ENCODE measurements at places on chromosomes 12 and 14.

DNA sequence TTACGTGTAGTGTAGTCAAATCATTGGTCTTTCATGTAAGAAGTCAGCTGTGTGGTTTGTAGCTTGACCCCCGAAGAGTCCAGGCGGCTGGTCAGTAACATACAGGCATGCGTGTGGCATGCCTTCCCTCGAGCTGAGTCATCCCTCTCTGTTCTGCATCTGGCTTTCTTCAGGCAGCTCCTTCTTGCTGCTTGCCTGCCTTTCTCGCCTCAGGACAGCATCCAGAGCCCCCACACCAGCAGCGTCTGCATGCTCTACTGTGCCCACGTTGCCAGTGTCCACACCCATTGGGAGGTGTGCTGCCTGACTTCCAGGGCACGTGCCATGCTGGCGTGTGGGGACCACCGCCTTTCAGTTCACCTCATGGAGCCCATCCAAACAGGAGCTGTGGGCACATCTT lies 96.8 kb downstream of the EP400 start:
- DNase-seq: peak; percentile 82

DNA sequence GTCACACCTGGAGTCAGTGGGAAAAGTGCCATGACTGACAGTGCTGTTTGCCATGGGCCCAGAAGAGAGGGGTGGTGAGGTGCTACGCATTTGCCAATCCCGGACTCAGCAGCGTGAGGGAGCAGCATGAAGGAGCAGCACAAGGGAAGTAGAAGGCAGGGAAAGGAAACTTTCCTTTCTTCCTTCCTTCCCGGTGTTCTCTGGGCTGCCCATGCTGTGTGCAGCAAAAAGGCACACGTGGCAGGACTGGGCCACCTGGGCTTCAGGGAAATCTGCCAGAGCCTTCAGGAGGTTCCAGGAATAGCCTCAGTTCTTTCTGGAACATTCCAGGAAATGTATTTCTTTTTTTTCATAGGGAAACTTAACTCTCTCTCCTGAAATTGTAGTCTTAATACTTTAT lies 23.0 kb downstream of the TRIM9 start:
- DNase-seq: no peak

GRCh38 chr12:108832730-108833354 lies 24.5 kb downstream of the SSH1 start:
- DNase-seq: no peak

DNA sequence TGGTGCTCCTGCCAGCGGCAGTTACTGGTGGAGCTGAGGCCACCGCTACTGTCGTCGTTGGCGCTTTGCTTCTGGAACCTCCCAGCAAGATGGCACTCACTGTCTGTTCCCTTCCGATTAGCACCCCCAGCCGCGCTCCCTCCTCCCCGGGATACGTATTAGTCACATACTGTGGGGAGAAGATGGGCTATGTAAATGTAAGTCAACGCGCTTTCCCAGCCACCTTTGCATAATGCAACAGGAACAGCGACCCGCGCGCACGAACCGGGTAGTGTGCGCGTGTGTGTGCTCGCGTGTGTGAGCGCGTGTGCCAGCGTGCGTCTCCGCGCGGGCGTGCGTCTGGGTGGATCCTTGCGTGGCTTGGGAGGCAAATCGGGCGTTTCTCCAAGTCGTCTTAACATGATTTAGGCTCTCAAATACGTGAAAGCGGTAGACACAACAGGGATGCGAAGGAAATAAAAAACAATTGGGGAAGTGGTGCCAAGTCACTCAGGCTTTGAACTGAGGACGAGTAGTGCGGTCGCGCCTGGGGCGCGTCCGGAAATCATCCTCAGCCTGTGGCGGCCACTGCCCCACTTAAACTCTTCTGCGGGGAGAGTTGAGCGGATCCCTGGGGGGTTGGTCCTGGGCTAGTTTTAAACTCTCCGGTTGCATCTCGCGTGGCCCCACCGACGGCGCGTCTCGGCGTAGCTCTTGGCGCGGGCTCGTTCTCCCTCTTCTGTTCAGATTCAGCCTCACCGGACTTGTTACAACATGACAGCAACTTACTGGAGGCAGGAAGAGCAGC lies 1.8 kb downstream of the FLRT2 start:
- DNase-seq: peak; percentile 4

- DNase-seq: no peak
Measured at GRCh38 chr12:32820376-32820931, 64.8 kb upstream of the YARS2 start.

DNA sequence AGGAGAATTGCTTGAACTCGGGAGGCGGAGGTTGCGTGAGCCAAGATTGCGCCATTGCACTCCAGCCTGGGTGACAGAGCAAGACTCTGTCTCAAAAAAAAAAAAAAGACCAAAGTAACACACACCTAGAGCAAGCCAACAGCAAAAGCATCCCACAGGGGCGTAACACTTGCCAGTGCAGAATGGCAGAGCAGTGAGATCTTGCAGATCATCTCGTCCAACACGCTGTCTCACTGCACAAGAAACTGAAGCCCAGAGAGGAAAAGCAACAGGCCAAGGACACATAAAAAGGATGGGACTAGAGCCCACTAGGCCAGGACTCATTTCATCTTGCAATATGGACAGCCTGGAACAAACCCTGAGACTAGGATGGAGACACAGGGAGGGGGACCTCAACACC lies 12.7 kb upstream of the KRT78 start:
- DNase-seq: no peak

- DNase-seq: no peak
Measured at GRCh38 chr14:90547968-90548367, 151.1 kb downstream of the CALM1 start.

Data from BE2C (cell line).